ENCODE measurements at places on chromosomes 3 and 15.

GRCh38 chr15:48644467-48644826 lies 1.1 kb downstream of the FBN1 start:
- no peak for DNase-seq

- DNase-seq: no peak
Observed at GRCh38 chr3:23920151-23920655, 3.3 kb downstream of the RPL15 start.

DNA sequence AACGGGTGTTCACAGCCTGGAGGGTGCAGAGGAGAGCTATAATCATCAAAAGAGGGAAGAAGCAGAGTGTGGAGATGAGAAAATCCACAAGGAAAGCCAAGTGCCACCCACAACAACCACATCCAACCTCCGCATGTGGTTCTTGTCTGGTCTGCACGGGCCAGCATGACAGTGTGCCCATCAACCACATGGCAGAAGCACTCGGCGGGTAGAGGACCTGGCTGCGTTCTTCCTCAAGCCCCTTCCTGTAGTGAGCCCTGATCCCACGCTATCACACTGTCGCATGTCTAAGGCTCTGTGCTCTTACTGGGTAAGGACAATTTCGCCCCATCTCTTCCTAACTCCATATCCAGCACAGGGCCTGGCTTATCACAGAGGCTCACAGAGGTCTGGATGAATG lies 41.9 kb downstream of the PTPN23 start:
- DNase-seq: no peak

- DNase-seq: no peak
Observed at GRCh38 chr15:82710208-82710555, 507 bp upstream of the AP3B2 start.

GRCh38 chr3:192494174-192494573 lies 233.2 kb downstream of the FGF12 start:
- DNase-seq: no peak

GRCh38 chr3:114892131-114892879 lies 254.8 kb downstream of the ZBTB20 start:
- DNase-seq: no peak

GRCh38 chr3:11541321-11542303 lies 102.1 kb downstream of the VGLL4 start:
- DNase-seq: no peak

GRCh38 chr3:127762077-127762786 lies 60.1 kb downstream of the MGLL start:
- no peak for DNase-seq

DNA sequence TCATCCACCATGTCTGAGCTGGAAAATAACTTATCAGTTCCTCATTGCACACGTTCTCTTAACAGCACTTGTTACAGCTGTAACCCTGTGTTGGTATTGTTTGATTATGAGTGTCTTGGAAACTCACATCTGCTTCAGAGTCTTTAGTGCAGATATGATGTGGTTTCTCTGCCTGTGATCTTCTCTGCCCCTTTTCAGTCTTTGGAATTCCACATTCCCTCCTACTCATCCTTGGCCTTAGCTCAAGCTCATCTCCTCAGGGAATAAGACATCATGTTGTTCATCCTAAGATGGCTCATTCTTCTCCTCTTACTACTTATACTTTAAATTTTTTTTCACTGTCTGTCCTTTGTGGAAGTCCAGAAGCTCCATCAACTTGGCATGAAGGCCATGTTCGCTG lies 77.7 kb downstream of the SYNPR start:
- DNase-seq: no peak

GRCh38 chr3:118000219-118000618 lies 1034.4 kb downstream of the IGSF11 start:
- DNase-seq: no peak

DNA sequence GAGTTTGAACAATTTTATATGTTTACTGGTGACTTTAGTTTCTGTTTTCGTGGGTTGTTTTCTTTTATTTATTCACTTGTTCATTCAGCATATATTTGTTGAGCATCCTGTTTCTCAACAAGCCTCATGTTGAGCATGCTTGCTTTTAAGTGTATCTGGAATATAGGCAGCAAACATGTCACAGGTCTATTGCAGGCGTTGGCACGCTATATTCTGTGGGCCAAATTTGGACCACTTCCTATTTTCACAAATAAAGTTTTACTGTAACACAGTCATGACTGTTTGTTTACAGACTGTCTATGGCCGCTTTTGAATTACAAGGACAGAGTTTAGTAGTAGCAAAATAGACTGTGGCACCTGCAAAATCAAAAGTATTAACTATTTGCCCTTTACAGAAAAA lies 89.6 kb downstream of the THRB start:
- no peak for DNase-seq

GRCh38 chr3:100463646-100464155 lies 28.7 kb upstream of the TMEM45A start:
- no peak for DNase-seq

DNA sequence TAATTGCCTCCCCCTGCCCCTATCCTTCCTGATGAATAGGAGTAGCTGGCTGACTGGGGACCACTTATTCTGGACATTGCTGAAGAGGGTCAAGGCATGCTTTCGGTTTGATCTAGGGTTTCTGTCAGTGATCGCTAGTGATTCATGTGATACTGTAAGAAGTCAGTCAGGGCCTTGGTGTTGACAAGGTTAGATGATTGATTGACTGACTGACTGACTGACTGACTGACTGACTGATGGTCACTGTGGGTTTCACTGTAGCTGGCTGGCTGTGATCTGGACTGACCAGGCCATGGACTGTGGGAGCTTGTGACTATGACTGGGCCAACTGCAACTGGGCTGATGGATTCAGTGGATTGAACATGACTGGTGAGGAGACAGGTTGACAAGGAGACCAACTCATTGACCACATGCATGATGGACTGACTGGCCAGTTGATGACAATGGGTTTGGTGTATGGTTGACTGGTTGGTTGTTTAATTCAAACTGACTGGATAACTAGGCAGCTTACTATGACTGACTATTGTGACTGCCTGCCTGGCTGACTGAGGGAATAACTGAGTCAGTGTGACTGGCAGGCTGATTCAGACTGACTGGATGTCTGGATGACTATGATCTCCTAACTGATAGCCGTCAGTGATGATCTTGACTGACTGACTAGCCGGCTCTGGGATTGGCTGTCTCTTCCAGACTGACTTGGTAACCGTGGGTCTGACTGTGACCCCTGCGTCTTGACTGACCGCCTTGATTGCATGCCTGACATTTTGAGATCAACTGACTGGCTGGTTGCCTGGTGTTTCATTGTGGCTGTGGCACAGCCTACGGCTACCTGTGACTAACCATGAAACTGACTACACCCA lies 509.9 kb downstream of the SHQ1 start:
- DNase-seq: no peak

DNA sequence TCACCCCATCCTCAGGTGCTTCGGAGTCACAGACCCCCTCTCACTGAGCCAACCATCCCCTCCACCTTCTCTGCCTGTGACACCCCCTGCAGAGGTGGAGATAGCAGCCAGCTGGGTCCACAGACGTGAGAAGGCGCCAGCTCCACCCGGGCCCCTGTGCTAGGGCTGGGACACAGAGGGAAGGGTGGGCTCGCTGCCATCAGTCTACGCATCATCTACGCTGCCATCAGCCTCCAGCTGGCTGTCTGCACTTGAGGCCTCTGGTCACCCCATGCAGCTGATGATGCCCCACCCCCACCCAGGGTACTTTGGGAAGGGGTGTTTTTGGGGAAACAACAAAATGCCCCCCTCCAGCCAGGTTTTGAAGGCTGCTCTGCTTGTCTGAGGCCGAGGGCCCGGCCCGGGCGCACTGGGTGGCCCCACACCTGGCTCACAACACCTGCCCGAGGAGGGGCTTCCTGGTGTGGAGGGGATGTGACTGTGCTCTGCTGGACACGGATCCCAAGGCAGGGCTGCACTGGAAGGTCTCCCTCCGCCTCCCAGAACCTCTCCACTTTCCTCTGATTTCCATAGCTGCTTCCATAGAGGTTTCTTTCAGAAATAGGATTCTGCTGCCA lies 163.4 kb upstream of the IQSEC1 start:
- no peak for DNase-seq

- DNase-seq: no peak
Observed at GRCh38 chr3:11532931-11533391, 110.8 kb downstream of the VGLL4 start.

- DNase-seq: no peak
Observed at GRCh38 chr3:177694316-177694715, 497.0 kb upstream of the TBL1XR1 start.

DNA sequence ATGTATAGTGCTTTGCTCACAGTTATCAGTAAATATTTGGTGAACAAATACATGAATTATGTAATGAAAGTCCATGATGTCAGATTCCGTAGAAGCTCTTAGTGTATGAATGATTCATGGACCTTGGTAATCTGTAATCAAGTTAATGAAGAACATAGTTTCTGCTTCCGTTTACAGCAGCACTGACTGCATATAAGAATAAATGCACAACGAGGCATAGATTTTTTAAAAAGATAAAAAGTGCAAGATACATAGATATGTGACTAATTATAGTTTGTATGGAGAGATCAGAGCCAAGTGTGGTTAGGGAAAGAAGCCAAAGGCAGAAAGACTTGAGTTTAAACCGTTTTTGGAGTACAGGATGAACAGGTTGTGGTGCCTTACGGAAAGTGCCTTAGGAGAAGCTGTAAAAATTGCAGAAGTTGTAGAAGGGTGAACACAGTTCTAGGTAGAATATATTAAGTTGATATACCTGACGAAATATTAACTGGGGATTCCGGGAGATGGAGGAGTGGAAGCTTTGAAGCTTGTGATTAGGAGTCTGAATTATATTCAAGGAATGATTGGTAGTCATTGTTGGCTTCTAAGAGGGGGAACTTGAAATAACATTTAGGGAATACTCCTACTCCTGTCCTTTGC lies 293.1 kb downstream of the NLGN1 start:
- no peak for DNase-seq

- DNase-seq: no peak
Observed at GRCh38 chr3:100072326-100073048, 41.8 kb downstream of the FILIP1L start.

DNA sequence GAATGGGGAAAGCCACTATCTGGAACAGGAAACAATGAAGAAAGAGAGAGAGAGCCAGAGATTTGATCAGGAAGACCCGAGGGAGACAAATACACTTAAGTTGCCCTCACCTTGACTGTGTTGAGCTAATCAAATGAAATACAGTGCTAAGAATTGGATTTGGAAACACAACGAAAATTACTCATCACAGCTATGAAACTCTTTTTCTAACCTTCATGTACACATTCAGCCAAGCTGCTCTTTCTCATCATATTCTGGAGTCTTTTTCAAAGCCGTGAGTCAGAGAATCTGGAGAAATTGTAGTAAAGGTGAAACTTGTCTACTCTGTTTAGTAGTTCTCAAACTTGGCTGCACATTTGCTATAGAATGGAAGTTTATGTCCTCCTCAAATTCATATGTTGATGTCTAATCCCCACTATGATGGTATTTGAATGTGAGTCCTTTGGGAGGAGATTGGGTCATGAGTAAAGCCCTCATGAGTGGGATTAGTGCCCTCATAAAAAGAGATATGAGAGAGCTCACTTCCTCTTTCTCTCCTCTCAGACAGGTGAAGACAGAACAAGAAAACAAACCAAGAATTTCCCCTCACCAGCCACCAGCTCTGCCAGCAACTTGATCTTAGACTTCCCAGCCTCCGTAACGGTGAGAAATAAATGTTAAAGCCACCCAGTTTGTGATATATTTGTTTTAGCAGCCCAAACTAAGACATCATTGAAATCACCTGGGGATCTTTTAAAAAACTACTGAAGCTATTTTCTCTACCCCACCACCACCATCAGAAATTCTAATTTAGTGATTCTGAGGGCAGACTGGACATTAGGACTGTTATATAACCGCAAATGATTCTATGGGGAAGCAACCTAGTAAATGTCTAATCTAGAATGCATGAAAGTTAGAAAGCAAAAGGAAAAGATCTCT lies 143.6 kb upstream of the GRM7 start:
- no peak for DNase-seq

GRCh38 chr3:53027254-53027844 lies 18.5 kb downstream of the SFMBT1 start:
- DNase-seq: no peak

DNA sequence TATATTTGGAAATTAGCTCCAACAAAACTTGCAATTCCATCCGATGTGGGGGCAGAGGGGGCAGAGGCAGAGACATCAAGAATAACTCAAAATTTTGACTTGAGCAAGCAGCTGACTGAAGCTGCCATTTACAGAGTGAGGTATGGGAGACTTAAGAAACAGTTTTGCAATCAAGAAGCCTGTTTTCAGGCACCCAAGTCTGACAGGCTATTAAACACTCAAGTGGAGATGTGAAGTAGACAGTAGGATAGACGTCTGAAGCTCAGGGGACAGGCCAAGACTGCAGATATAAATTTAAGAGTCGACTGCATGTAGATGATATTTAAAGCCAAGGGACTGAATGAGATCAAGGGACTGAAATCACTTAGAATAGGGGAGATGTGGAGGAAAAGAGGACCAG lies 9.9 kb upstream of the SH3BP5 start:
- DNase-seq: no peak

DNA sequence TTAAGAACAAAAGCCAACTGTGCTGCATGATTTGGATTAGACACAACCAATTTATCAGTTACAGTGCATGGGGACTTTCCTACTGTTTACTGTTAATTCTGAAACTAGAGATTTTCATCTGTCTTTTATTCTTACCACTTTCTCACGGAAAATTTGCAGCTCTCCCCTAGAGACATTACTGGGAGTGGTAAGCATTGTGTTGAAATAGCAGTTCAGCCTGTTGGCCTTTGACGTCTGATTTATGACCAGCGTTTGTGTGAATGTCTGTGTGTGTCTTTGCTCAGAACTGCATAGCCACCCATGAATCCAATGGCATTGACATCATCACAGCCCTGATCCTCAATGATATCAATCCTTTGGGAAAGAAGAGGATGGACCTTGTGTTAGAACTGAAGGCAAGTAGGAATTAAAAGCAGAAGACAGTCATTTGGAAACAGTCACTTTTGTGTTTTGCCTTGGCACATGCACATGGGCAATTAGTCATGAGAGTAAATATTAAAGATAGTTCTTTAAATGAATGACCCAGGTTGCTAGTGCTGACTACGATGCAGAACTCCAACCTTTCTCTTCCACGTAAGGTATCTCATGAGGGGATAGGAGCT lies 202.2 kb upstream of the BHLHE40 start:
- DNase-seq: no peak

DNA sequence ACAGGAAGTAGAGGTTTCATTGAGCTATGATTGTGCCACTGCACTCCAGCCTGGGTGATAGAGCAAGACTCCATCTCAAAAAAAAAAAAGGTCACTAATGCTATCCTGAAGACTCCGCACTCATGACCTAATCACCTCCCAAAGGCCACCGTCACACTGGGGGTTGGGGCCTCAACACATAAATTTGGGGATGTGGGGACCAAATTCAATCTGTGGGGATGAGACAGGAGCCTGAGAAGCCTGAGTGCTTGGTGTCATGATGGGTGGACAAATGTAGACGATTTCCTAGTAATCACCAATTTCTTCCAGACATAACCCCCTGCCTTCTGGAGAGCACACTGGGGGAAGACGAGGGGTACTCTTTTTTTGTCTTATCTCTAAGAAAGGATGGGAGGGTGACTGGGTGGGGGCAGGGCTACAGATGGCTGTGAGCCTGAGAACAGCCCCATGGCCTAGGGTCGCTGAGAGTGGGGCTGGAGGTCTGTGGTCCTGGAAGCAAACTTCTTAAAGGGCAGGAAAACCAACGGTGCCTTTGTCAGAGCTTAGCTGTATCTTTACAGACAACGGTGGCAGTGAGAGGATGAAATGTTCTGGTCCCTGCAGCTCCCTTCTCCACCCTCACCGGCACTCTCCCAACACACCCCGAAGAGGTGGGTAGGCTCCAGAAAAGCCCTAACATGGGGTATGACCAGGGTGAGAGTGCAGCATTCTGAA lies 16.6 kb upstream of the KLF13 start:
- no peak for DNase-seq

GRCh38 chr15:62647843-62648505 lies 394.6 kb upstream of the TPM1 start:
- no peak for DNase-seq

All from left renal pelvis (tissue), 4 donors.